ENCODE measurements at places on chromosomes 4 and X.

DNA sequence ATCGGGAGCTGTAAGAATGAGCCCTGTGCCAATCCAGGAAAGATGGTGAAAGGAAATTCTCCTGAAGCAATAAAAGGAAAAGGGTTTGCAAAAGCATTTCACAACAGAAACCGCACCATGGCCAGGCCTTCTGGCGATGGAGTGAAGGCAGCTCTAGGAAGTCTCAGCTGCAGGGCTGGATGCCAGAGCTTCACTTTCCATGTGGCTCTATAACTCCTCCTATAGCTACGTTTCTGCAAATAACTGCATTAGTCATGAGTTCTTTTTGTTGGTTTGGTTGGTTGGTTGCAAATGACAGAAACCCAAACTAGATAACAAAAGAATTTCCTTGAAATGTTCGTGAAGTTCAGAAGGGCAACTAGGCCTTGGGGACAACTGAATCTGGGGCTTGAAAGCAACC, 84.6 kb downstream of the RELL1 start:
- H3K36me3 ChIP-seq: no peaks in the 10 kb centered on the region
- no peak overlapping the region for H3K4me3 ChIP-seq
- DNase-seq: no peak
- peaks cover 4% of the 10 kb centered on the region for H3K4me1 ChIP-seq
- H3K27me3 ChIP-seq: no peaks in the 10 kb centered on the region
- H3K27ac ChIP-seq: no peak overlapping the region

GRCh38 chr4:69095301-69095731, 958 bp upstream of the UGT2B7 start:
- no peaks in the 10 kb centered on the region for H3K36me3 ChIP-seq
- no peaks in the 10 kb centered on the region for H3K27me3 ChIP-seq
- H3K27ac ChIP-seq: no peak overlapping the region
- no peaks in the 10 kb centered on the region for H3K4me1 ChIP-seq

GRCh38 chr4:133801883-133802282, 399.7 kb downstream of the PABPC4L start:
- H3K27me3 ChIP-seq: no peaks in the 10 kb centered on the region
- H3K4me3 ChIP-seq: no peak overlapping the region
- H3K27ac ChIP-seq: no peak overlapping the region
- no peak for DNase-seq

DNA sequence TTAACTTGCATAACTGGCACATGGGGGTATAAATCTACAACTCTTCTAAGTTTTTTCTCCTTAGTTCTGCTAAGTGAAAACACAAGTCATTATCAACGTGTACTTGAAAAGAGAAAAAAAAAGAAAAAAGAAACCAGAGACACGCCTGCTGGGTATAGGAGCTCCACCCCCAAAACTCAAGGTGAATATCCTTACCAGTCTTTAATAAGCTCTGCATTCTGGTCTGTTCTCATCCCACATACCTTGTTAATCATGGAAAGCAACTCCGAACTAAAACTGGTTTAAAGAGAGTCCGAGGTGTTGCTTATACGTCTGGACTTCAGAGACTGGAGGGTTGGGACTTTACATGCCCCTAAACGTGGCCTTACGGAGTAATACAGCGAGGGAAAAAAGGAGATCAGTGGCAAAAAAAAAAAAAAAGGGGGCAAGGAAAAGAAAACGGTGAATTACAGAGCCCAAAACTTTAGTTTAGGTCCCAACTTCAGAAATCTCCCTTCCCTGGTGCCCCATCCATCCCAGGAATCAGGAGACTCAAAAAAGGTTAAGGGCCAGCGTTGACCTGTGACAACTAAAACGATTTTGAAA, 1.0 kb downstream of the PGRMC2 start:
- peaks cover 13% of the 10 kb centered on the region for H3K36me3 ChIP-seq
- no peaks in the 10 kb centered on the region for H3K4me1 ChIP-seq
- H3K27ac ChIP-seq: no peak overlapping the region
- no peaks in the 10 kb centered on the region for H3K27me3 ChIP-seq
- peak overlapping the region; percentile 93 for H3K4me3 ChIP-seq

DNA sequence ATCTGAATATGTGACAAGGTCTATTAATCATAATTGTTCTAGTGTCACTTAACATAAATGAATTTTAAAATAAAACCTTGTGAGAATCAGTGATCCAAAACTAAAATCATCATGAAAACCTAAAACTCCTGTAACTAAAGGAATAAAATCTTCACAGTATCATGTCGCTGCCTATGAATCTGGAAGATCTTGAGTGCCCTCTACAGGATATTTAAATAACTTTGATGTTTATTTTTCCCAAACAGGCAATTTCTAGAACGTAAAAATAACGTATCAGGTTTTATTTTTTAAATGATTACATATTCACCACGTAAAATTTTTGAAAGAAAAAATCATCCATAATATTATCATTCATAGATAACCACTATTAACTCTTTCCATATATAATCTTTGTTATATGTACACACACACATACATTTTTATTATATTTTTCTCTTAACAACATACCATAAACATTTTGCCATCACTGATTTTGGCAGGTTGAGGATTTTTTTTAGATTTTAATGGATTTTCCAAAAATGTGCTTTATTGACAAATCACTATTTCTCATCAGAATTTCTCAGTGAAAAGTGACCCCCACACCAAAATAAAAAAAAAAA, 79.6 kb downstream of the COMMD8 start:
- no peak overlapping the region for H3K4me3 ChIP-seq
- H3K27me3 ChIP-seq: no peaks in the 10 kb centered on the region
- no peaks in the 10 kb centered on the region for H3K4me1 ChIP-seq
- H3K36me3 ChIP-seq: no peaks in the 10 kb centered on the region

GRCh38 chr4:123449362-123449761, 52.8 kb downstream of the SPRY1 start:
- H3K4me3 ChIP-seq: no peak overlapping the region
- H3K27me3 ChIP-seq: no peaks in the 10 kb centered on the region
- no peak overlapping the region for H3K27ac ChIP-seq
- DNase-seq: no peak

Measured in H9 (cell line).